ENCODE measurements at places on chromosomes 1 and 21. TPM values are rescaled to one million over a fixed set of nuclear protein-coding genes. Genes with fewer than 3 reads are reported as not detected.

GRCh38 chr1:100462326-100463025 is 75.5 kb upstream of the GPR88 start:
- DNase-seq = no peak

- DNase-seq = no peak
These were observed 50.5 kb upstream of the IKBKE start for GRCh38 chr1:206419783-206420182.

DNA sequence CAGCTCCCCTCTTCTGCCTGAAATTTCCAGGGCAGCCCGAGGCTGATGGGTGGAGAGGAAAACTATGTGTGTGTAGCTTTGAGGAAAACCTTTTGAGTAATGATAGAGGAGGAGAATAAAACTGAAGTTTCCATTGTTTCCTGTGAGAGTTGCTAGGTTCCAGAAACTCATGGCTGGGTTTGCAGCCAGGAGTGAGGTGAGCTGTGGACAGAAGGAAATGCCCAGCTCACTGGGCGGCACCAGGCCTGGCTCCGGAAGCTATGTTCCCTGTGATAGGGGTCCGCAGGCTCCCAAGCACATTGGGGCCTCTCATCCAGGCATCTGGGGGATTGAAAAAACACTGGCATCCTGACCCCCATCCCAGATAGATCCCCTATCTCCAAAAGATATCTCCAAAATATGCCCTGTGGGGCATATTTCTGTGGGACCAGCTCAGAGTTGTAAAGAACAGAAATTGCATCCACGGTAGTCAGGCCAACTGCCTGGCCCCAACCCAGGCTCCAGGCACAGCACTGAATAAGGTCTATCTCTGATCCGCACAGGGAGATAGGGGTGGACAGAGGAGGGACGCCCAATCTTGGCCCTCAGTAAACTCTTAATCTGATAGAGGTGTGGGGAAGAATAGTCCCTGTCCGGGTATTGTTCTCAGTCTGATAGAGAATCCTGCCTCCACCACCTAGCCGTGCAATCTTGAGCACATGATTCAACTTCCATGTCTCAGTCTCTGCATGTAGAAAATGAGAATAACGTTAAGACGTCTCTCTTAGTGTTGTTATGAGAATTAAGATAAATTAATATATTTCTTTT is 1.8 kb upstream of the HSPG2 start:
- peak; percentile 71 for DNase-seq

DNA sequence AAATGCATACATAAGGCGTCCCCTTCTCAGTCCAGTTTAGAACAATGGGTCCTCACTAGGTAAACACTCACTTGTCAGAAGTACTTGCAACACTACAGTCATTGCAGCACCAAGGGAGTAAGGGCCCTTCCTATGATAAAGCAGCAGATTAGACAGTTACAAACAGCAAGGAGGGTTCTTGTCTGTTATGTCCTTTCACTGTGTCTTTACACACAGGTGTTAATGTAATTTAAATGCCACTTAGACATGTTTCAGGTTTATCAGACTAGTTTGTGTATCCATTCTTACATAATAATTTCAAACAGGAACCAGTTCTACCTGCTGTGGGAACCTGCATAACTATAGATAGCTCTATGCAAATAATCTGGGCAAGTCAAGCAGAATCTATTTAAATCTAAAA is 105.6 kb upstream of the USH2A start:
- DNase-seq = no peak

GRCh38 chr1:76390456-76390855 is 315.9 kb downstream of the ST6GALNAC3 start:
- no peak for DNase-seq

Gene GBP4
- polyA plus RNA-seq = 4.4 TPM

Gene LINGO4
- polyA plus RNA-seq = 0.40 TPM
